Fibroblast of skin of back (primary cell): ENCODE measurements at places on chromosomes 7 and 10.

GRCh38 chr10:103884681-103885139, 29.3 kb upstream of the SH3PXD2A start:
- peak; percentile 60 for DNase-seq

- no peak for DNase-seq
Measured at GRCh38 chr7:50685135-50686065, 97.3 kb downstream of the GRB10 start.

DNA sequence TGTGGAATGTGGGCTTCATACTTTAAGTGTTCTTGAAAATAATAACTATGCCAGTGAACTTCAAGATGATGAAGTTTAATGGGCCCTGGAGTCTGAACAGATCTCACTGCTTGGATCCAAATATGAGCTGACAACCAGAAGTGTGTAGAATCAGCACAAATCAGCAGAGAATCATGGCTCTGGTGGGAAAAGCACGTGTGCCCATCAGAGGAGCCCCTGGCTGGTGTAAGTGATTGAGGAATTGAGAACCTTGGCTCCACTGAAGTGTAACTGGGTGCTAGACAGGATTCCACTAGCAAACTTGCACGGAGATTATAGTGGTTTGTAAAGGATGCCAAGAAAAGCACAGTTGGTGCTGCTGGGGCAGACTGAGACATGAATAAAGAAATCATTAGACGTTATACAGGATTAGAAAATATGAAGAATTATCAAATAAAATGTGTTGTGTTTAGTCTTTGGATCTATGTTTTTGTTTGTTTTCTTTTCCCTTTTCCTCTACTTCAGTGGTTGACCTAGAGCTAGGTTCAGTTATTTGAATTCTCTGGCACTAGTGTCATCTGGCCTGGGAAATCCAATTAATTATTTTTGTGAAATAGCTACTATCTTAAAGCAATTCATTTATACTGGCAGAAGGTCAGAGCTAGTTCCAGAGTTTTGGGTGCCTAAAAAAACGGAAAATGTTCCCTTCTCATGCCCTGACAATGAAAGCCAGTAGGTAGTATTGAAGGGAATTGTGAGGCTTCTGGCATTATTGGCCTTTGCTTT, 175.7 kb upstream of the MEOX2 start:
- DNase-seq: no peak

GRCh38 chr7:28815369-28815927, 142.7 kb downstream of the TRIL start:
- no peak for DNase-seq

GRCh38 chr7:5413449-5413786, 10.2 kb downstream of the TNRC18 start:
- DNase-seq: no peak

- DNase-seq: no peak
Measured at GRCh38 chr10:125148528-125148927, 11.8 kb downstream of the CTBP2 start.

- no peak for DNase-seq
Measured at GRCh38 chr7:133040674-133041073, 41.2 kb downstream of the CHCHD3 start.

GRCh38 chr7:77415823-77416620, at the start of gene GSAP:
Gene GSAP (minus strand): TSS chr7:77416349. CDS start chr7:77416321, 28 bp downstream.
- DNase-seq: no peak

DNA sequence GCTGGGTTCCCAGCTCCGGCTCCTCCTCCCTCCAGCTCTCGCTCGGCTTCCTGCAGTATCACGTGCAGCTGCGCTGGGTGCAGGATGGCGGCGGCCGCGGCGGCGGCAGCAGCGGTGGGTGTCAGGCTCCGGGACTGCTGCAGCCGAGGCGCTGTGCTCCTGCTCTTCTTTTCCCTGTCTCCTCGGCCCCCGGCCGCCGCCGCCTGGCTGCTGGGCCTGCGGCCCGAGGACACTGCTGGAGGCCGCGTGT, at the start of gene CNNM1:
CNNM1 (plus strand) TSS at position 53 of the 250 bp plus-strand sequence; CDS start at position 85, 32 bp downstream.
- DNase-seq: peak; percentile 33

DNA sequence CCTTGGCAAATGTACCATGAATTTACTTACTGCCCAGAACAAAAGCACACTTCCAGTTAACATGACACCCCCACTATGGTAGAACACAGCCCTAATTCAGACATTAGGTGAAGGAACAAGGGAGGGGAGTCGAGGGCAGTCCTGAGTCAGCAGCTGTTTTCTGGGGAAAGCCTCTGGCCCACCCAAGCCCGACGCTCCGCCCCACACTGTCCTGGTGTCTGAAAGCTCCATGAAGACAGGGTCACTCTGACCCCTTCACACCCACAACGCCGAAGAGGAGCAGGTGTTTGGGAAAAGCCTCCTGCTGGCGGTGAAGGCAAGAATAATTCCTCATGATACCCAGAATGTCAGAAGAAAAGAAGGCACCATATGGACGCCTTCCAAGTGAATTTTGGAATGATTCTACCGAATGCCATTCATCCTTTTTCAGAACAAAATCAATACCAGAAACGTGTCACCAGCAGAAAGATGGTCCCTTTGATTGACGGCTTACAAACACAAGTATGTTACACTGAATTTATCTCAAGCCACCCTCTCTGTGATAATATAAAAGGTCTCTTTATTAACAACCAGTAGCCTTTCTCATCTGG, 172.1 kb downstream of the DIP2C start:
- no peak for DNase-seq

GRCh38 chr7:66845379-66846095, 75.5 kb upstream of the TMEM248 start:
- no peak for DNase-seq
